WTC11 (cell line): ENCODE measurements at places on chromosomes 11 and 22. TPM values are rescaled to one million over a fixed set of nuclear protein-coding genes. Genes with fewer than 3 reads are reported as not detected.

DNA sequence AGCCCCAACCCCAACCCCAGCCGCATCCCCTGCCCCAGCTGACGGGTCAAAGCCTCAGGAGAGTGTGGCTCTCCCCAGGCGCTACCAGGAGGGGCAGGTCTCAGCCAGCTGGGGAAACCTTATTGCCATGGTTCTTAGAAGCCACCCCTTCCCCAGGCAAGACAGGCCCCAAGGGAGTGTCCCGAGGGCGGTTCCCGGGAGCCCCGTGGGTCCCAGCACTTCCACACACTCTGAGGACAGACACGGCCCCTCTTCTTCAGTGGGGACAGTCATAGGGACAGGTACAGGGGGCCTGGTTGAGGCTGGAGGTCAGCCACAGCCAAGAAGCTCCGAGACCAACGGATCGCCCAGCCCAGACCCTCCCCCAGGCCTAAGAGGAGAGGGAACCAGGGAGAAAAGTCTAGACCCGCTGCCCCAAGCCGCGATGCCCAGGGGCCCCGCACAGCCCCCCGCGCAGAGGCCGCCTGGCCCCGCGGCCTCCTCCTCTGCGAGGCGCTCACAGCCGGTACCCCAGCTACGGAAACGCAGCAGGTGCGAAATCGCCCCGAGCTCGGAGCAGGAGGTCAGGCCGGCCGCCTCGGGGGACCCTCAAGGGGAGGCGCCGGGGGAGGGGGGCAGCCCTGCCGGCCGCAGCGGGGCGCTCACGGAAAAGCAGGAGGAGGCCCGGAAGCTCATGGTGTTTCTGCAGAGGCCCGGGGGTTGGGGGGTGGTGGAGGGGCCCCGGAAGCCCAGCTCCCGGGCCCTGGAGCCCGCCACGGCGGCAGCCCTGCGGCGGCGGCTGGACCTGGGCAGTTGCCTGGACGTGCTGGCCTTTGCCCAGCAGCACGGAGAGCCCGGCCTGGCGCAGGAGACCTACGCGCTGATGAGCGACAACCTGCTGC, 2.6 kb downstream of the KLHDC7B start:
- no peak for DNase-seq

DNA sequence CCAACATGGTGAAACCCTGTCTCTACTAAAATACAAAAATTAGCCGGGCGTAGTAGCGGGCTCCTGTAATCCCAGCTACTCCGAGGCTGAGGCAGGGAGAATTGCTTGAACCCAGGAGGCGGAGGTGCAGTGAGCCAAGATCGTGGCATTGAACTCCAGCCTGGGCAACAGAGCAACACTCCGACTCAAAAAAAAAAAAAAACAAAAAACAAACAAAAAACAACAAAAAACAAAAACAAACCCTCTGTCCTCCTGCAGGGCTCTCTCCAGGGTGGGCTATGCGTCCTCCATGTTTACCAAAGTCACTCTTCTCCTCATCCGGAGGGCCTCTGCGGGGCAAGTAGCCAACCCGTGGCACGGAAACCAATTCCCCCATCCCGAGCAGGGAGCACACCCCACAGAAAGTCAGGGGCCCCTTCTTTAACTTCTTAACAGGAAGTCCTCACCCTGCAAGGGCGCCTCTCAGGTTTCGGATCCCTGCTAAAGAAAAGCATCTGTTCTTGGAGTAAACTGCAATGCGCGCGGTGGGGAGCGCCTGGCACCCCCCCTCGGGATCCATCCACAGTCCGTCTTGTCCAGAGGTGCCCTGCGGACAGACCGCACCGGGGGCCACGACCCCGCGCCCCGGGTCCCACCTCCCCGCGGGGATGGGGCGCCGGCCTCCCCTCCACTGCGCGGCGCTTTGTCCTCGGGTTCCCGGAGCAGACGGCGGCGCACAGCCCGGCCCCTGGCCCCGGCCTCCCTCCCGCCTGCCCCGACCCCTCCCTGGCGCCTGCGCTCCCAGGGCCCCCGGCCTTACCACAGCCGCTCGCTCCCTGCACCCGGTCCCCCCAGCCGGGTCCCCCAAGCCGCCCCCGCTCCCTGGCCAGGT, 712 bp downstream of the CERK start:
- peak; percentile 58 for DNase-seq

- DNase-seq = no peak
These were observed 37.1 kb downstream of the SVIP start for GRCh38 chr11:22792497-22792896.

GRCh38 chr11:40104941-40105550, 1354.4 kb downstream of the LRRC4C start:
- DNase-seq = no peak

- DNase-seq = no peak
These were observed 57.2 kb downstream of the SBF1 start for GRCh38 chr22:50417411-50418210.

- DNase-seq = no peak
These were observed 9.2 kb downstream of the ADORA2A start for GRCh38 chr22:24436553-24436952.

GRCh38 chr11:75773595-75774353, 5.2 kb downstream of the DGAT2 start:
- no peak for DNase-seq

DNA sequence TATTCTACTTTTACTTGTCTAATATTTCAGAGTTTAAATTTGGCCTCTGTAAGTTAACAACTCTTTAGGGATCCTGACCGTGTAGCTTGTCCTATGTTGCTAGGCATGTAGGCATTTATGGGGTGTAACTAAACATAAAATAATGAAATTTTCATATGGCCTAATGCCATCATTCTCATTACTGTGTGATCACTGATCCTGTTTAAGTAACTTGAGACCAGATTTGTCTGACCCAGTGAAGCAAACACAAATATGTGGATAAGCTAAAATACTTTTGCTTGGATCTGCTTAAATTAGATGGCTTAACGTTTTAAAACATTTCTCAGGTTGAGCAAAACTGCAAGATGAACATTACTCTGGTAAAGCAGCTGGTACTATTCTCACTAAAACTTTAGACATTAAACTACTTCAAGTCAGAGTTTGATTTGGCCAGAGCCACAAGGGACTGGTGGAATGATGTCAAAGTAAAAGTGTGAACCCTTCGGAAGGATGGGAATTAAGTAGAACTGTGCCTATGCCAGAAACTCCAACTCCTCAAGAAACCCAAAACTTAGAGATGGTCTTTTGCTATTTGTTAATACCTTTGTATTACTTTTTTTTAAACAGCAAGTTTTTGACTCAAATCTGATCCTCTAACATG, 12.5 kb downstream of the QSER1 start:
- no peak for DNase-seq

DNA sequence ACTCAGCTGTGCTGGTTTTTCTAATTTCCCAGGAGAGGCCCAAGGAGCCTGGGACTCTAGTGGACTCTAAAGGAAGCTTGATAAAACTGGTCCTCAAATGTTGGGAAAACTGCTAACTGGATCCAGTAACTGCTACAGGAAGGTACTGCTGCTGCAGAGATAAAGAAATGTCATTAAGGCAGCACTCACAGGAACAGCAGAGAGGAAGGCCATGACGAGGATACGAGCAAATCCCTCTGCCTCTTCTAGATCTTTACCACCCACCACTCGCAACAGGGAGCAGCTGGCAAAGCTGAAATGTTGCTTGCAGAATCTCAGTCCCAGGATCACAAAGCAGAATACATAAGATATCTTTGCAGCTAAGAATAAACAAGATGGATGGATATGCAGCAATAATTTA, 23.5 kb downstream of the TTC28 start:
- no peak for DNase-seq

Gene SCGB2A2
- total RNA-seq = not detected in 3 replicates

Gene KDM4E
- total RNA-seq = not detected in 3 replicates

Gene OR51S1
- total RNA-seq = not detected in 3 replicates

Gene DRD2
- total RNA-seq = 0.11 to 0.20 TPM in 2 of 3 replicates, not detected in the other

Gene ZNF280B
- 5.9 to 7.7 TPM (median 7.0 TPM) in 3 replicates for total RNA-seq

Gene OR8D1
- not detected in 3 replicates for total RNA-seq

Gene SLC22A8
- not detected in 3 replicates for total RNA-seq

Gene TMPRSS13
- 0.62 to 1.1 TPM (median 0.63 TPM) in 3 replicates for total RNA-seq

Gene HBE1
- 1.5 to 3.1 TPM (median 1.7 TPM) in 3 replicates for total RNA-seq
